ENCODE measurements at places on chromosomes 5 and 9.

- DNase-seq, result no peak
Measured at GRCh38 chr9:89122949-89123348, 55.7 kb downstream of the SHC3 start.

DNA sequence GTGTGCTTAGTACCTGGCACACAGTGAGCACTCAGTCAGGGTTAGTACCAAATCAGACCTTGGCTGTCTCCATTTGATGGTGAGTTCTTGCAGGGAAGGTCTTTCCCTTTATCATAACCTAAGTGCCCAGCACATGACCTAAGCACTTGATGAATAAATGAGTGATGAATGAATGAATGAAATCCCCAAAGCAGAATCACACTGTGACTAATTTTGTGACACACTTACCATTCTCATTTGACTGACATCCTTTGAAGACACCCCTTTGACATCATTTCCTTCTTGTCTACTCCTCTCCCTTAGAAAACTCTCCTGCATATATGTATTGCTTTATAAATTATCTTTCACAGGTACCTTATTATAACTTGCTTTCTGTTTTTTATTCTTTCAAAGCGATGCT lies 130.2 kb upstream of the ELL2 start:
- no peak for DNase-seq

DNA sequence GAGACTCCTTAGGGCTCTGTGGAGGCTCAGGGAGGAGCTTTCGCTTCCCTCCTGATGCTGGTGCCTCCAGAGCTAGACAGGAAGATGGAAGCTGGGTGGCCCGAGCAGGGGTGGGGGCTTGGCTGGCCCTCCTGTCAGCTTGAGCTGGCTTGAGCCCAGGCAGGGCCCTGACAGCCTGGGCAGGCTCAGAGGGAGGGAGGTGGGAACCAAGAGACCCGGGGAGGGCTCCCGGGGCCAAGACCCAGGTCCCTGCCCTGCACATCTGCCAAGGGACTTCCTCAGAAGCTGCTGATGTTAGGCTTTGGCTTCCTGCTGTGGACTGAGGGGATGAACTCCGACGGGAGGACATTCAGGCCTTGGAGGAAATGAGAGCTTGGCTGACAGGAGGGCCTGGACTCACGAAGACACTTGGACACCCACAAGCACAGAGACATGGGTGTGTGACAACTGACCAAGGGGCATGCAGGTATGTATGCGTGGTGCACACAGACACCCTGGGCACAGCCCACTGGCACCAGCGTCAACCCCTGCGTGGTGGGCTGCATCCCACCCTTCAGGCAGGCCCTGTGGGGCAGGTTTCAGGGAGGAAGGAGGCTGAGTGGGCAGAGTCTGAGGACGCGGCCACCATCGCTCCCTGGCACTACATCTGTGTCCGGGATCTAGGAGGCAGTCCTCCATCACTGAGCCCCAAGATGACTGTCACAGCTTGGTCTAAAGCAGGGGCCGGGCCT lies 1.7 kb upstream of the LTC4S start:
- no peak for DNase-seq

GRCh38 chr5:106639488-106639887 lies 1031.2 kb downstream of the EFNA5 start:
- DNase-seq, result no peak

DNA sequence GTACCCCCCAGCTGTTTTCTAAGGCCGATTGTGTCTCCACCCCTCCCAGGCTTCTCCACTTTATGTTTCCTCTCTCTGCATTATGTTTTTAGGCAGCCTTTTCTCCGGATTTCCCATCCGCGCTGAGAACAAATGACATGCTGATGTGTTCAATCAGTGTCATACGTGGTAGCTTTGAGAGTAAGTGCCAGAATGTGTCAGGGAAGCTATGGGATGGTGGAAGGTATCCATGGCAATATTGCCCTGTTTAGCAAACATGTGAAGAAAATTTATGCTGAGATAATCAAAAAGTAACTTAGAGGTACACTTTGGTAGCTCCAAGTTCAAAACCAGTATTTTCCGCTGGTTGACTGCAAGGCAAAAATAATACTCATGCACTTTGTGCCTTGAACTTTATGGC lies 36.6 kb upstream of the LECT2 start:
- DNase-seq, result no peak

DNA sequence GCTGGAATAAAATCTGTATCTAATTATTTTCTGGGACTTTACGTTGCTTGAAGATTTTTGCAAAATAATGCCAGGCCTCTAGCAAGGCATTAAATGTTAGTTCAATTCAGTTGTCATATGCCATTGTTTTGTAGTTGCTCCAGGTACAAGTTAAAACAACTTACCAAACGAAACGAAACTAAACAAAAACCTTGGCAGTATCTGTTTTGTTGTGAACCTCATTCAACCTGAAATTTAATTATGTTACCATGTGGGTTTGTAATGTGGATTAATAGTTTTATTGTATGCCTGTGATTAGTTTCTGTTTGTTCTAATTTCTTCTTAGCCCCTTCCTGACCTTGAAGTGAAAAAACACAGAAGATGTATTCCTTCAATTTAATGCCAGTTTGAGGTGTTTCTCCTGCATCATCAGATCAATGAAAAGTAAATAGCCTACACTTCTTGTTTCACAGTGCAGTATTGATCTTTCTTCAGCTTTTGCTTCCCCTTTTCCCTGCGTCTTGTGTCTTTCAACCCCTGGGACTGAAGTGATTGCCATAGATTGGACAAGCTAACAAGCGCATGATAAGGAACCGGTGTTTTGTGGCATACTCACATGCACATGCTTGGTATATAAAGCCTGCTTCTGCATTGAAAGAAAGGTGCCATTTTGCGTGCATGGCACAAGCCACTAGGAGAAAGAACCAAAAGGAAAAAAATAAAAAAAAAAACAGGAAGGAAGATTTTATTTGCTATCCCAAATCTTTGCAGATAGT lies 699.0 kb upstream of the ARRDC3 start:
- DNase-seq, result no peak

DNA sequence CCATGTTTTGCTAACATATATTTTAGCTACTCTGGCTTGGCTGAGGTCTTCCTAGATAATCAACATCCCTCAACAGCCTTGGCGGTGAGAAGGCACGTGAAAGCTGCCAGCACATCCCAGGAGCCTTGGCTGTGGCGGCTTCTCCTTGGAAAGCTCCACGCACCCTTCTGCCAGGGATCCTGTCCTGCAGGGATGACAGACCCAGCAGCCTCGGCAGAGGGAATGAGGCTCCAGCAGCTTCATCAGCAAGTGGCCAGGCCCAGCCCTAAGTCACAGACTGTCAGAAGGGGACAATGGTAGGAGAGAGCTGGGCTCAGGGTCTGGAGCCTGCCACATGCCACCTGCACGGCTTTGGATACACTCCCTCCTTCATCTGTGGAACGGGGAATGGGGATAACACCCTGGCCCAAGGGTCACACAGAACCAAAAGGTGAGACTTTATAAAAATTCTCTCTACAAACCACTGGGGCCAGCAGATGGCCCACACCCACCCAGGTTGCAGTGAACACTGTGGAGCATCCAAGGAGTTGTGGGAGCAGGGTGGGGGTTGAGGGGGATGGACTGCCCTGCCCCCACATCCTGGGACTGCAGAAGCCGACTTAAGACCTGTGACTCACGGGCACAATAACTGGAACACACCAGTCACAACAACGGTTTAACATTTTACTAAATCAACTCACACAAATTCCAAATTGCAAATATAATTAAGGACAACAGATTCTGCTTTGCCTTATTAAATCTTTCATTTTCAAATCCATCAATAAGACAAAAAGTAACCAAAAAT lies 65.1 kb downstream of the MACROH2A1 start:
- no peak for DNase-seq

DNA sequence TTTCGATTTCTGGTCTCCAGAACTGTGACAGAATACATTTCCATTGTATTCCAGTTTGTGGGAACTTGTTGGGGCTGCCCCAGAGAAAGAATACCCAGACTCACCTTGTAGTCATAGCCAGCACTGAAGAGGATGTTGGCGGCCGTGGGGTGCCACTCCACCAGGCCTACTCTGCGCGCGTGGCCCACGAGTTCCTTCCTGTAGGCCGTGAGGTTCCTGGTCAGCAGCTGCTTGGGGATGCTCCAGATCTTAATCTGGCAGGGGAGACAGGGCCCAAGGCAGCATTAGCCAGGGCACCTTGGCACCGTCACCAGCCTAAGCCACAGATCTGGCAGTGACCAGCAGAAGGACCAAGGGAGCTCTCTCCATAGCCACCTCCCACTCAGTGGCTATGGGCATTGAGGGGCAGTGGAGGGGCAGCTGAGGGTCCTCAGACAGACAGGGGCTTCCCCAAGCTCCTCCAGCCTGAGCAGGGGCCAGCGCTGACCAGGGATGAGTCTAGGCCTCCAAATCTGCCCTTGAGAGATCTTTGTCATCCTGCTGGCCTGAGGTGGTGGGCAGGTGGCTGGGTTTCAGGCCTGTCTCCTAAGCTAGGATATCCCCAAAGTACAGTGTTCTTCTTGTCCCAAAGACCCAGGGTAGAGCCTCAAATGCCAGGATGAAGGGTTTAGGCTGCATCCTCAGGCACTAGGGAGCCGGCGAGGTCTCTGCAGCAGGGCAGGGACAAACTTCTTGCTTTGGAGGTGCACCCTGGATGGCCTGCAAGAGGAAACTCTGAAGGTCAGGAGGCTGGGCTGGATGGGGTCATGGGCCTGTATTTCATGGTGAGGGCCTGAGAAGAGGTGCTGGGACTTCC lies 15.9 kb upstream of the TRIM14 start:
- no peak for DNase-seq

DNA sequence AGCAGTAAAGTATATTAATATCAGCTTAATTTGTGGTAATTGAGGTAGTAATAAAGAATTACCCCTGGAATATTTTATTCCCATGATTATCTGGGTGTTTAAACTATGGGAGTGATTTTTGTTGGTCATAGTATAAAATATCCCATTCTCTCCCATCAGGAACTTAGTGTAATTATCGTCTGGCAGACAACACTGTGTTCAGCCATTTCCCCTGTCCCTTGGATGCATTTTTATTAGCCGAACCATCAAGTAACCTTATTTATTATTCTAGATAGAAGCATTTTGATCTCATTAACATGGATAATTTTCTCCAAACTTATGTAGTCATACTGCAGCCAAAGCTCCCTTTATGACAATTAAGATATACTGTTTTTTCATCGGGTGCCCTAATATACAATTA lies 320.8 kb downstream of the MAT2B start:
- no peak for DNase-seq

DNA sequence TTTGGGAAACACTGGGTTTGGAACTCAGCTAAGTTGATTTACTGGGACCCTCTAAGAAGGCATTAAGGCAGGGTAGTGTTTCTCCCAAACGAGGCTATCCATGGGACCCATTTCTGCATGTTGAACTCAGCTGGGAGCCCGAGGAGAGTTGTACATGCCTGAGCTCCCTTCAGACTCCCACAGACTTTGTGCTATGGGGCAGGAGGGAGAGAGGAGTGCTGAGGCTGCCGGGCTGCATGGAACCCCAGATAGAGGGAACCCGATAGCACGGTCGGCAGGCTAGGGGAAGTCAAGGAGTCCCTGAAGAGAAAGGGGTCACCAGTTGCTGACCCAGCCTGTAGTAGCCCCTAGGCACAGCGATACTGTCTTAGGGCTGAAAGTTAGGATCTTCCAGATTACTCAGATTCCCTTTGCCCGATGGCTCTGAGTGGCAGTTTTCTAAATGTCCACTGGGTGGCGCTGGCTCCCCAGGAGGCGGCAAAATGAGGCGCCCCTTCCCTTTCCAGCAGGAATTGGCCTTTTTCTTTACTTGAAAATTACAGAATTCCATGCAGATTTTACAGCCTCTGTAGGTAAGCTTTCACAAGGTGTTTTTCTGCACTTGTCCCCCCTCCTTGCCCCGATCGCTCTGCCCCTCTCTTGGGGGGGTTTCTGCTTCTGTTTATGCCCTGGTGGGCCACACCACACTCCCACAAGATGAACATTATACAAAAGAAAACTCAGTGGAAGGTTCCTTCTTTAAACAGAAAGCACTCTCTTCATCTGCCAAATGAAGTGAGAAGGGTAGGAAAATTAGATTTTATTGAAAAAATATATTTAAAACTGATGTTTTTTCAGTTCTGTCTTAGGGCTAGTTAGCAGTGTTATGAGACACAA lies 17.8 kb downstream of the NANS start:
- DNase-seq, result no peak

DNA sequence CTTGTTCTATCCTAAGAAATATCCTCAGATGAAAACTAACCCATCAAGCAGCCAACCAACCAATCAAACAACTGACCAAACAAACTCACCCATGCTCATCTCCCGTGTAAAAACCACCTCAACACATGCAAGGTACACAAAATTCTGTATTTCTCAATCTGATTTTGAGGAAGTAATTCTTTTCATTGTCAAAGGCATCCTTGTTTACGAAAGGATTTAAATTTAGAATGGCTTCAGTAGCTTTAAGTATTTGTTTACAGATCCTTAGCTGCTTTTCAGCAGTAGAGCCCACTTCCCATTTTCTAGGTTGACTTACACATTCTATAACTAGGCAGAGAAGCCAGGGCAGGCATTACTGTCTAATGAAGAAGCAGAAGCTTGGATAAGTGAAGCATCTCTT lies 78.6 kb downstream of the NTRK2 start:
- DNase-seq, result no peak

- DNase-seq, result no peak
Measured at GRCh38 chr5:40995801-40996586, 75.1 kb downstream of the MROH2B start.

DNA sequence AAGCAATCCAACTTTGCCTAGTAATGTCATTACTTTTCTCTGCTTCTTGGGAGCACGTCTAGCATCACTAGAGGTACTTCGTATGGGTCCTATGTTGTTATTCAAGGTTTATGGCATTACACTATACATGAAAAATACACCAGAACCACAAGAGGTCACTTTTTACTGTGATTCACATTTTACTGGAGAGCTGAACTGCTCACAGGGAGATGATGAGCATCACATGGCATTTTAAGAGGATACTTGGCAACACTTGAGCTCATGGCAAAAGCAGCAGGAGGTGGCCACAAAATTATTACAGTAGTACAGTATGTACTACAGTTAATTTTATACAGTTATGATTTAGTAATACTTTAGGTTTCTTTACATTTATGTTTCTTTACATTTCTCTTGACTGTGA lies 223.4 kb downstream of the PARP8 start:
- DNase-seq, result peak; percentile 76

- DNase-seq, result no peak
Measured at GRCh38 chr9:17551023-17551422, 27.8 kb upstream of the SH3GL2 start.

DNA sequence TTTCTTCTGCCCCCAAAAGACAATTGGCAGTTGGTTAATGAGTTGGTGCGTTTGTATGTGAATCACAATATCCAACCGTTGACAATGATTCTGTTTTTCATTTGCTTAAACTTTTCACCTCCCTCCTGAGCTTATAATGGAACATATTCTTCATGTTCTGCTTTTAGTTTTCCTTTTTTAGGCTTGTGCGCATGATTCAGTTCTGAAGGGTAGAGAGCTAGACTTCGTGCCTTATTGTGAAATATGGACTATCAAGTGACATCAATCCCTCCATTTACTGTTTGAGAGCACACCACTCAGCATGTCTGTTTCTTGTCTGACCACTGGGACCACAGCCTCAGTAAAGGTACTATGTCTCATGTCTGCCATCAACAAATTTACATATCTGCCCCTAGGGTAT lies 30.5 kb upstream of the LPAR1 start:
- DNase-seq, result no peak
